H1 (cell line): ENCODE measurements at places on chromosomes 6 and 20. TPM values are rescaled to one million over a fixed set of nuclear protein-coding genes. Genes with fewer than 3 reads are reported as not detected.

GRCh38 chr20:5596401-5597193 lies 153.6 kb upstream of the SHLD1 start:
- H3K36me3 ChIP-seq, result no peaks in the 10 kb centered on the region
- H3K27ac ChIP-seq, result no peak overlapping the region
- peaks cover 4% of the 10 kb centered on the region for H3K4me1 ChIP-seq
- no peak overlapping the region for H3K4me3 ChIP-seq
- no peaks in the 10 kb centered on the region for H3K27me3 ChIP-seq

GRCh38 chr6:127403636-127404035 lies 55.6 kb downstream of the KIAA0408 start:
- H3K36me3 ChIP-seq, result no peaks in the 10 kb centered on the region
- H3K27me3 ChIP-seq, result no peaks in the 10 kb centered on the region

GRCh38 chr6:3538536-3538935 lies 81.7 kb upstream of the SLC22A23 start:
- H3K4me1 ChIP-seq, result no peaks in the 10 kb centered on the region
- H3K36me3 ChIP-seq, result no peaks in the 10 kb centered on the region
- H3K27ac ChIP-seq, result no peak overlapping the region
- no peaks in the 10 kb centered on the region for H3K27me3 ChIP-seq
- no peak overlapping the region for H3K4me3 ChIP-seq
- peak; percentile 26 for DNase-seq

- H3K4me3 ChIP-seq, result no peak overlapping the region
- H3K27ac ChIP-seq, result no peak overlapping the region
- no peaks in the 10 kb centered on the region for H3K4me1 ChIP-seq
- no peaks in the 10 kb centered on the region for H3K27me3 ChIP-seq
Measured at GRCh38 chr20:40711079-40711478, 22.0 kb upstream of the MAFB start.

- no peaks in the 10 kb centered on the region for H3K27me3 ChIP-seq
- no peak for DNase-seq
- no peak overlapping the region for H3K4me3 ChIP-seq
- H3K36me3 ChIP-seq, result no peaks in the 10 kb centered on the region
- no peak overlapping the region for H3K27ac ChIP-seq
Measured at GRCh38 chr20:16209951-16210361, 363.3 kb downstream of the KIF16B start.

GRCh38 chr6:3427687-3428085 lies 29.2 kb downstream of the SLC22A23 start:
- no peaks in the 10 kb centered on the region for H3K36me3 ChIP-seq
- no peak overlapping the region for H3K27ac ChIP-seq
- no peaks in the 10 kb centered on the region for H3K27me3 ChIP-seq
- no peak for DNase-seq
- H3K4me3 ChIP-seq, result no peak overlapping the region

DNA sequence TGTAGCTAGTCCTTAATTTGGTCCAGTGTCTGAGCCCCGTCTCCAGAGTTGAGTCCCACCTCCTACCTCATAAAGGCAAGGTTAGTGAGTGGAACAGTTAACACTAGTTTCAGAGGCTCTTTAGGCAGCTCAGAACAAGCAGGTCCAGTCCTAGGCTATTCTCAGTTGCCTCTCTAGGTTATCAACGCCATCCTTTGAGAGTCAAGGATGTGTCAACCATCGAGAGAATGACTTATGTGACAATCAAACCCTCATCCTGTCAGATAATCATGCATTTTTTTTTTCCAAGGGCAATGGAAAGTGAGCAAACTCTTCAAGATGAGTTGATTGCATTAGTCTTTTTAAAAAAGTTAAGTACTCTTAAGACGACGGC lies 64.0 kb upstream of the TXNDC5 start:
- no peaks in the 10 kb centered on the region for H3K4me1 ChIP-seq
- no peak overlapping the region for H3K4me3 ChIP-seq
- H3K36me3 ChIP-seq, result no peaks in the 10 kb centered on the region
- H3K27ac ChIP-seq, result no peak overlapping the region
- H3K27me3 ChIP-seq, result no peaks in the 10 kb centered on the region

GRCh38 chr20:17875106-17875980 lies 93.3 kb downstream of the SNX5 start:
- no peak overlapping the region for H3K4me3 ChIP-seq
- DNase-seq, result no peak
- peaks cover 8% of the 10 kb centered on the region for H3K4me1 ChIP-seq
- no peak overlapping the region for H3K27ac ChIP-seq
- no peaks in the 10 kb centered on the region for H3K36me3 ChIP-seq

- H3K4me1 ChIP-seq, result no peaks in the 10 kb centered on the region
- no peaks in the 10 kb centered on the region for H3K36me3 ChIP-seq
- no peak overlapping the region for H3K27ac ChIP-seq
- DNase-seq, result no peak
- no peaks in the 10 kb centered on the region for H3K27me3 ChIP-seq
Measured at GRCh38 chr6:128204616-128205015, 303.8 kb upstream of the THEMIS start.

GRCh38 chr20:47696856-47697255 lies 88.4 kb downstream of the SULF2 start:
- H3K36me3 ChIP-seq, result no peaks in the 10 kb centered on the region
- H3K4me1 ChIP-seq, result no peaks in the 10 kb centered on the region
- H3K4me3 ChIP-seq, result no peak overlapping the region
- DNase-seq, result no peak

DNA sequence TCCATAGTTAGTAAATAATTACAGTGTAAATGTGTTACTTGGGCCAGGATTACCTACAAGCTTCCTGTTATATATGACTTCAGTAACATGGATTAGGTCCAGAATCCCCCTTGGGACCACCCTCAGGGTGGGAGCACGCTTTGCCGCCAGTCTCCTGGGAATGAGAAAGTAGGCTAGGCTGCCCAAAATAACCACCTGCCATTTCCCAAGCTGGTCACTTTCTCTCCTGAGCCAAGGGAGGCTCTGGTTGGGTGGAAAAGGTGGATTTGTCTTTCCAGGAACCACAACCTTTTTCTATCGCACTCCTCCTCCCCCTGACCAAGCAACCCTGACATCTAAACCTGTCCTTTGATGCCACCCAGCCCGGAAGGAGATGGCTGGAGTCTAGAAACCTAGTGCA lies 9.6 kb upstream of the RIMS4 start:
- H3K27ac ChIP-seq, result no peak overlapping the region
- H3K4me1 ChIP-seq, result 0 out of 2 replicates have a peak, but pooled peaks cover 2% of the 10 kb centered on the region
- H3K27me3 ChIP-seq, result no peaks in the 10 kb centered on the region
- no peak overlapping the region for H3K4me3 ChIP-seq
- H3K36me3 ChIP-seq, result no peaks in the 10 kb centered on the region

DNA sequence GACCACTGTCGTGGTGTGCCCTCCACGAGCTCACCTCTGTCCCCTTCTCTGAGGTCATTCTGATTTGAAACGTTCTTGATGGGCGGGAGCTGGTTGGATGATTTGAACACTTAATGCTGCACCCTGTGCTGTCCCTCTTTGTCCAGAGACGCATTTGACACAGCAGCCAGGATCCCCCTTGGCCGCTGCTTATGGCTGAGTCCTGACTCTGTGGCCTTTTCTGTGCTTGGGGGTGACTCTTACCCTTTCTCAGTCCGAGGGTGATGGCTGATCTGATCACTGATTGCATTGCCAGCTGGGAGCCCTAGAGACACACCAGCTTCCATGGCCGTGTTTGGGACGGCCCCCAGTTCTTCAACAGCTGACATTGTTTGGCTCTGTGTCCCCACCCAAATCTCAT lies 43.5 kb upstream of the FRMD1 start:
- no peaks in the 10 kb centered on the region for H3K36me3 ChIP-seq
- no peak overlapping the region for H3K27ac ChIP-seq
- no peaks in the 10 kb centered on the region for H3K4me1 ChIP-seq
- no peak for DNase-seq
- no peak overlapping the region for H3K4me3 ChIP-seq

- H3K4me3 ChIP-seq, result no peak overlapping the region
- no peak for DNase-seq
- no peak overlapping the region for H3K27ac ChIP-seq
- H3K4me1 ChIP-seq, result peaks cover 6% of the 10 kb centered on the region; the same call in 1 of the 2 replicates
Measured at GRCh38 chr6:106011476-106011875, 74.7 kb upstream of the PRDM1 start.

- H3K4me1 ChIP-seq, result no peaks in the 10 kb centered on the region
- H3K36me3 ChIP-seq, result no peaks in the 10 kb centered on the region
- DNase-seq, result no peak
- H3K4me3 ChIP-seq, result no peak overlapping the region
Measured at GRCh38 chr6:160160450-160160849, 38.8 kb downstream of the SLC22A1 start.

DNA sequence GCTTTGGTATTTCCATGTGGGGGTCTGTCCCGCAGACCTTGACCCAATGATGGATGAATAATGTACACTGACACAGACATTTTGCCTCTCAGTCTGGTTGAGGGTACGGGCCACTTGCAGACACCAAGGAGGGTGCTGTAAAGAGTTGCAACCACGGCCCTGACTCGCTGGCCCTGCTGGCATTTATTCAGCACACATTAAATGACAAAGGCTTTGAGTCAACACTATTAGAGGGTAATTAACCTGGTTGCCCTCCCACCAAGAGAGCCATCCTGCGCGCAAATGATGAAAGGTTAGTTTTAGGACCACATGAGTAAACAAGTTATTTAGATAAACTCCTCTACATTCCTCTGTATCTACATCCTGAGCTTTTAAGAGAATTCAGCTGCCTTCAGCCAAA lies 308.9 kb upstream of the MMS22L start:
- no peak overlapping the region for H3K27ac ChIP-seq
- peak; percentile 59 for DNase-seq
- H3K4me1 ChIP-seq, result 0 out of 2 replicates have a peak, but pooled peaks cover 2% of the 10 kb centered on the region
- no peak overlapping the region for H3K4me3 ChIP-seq

- H3K4me3 ChIP-seq, result peak overlapping the region; percentile 99
- H3K4me1 ChIP-seq, result peaks cover 6% of the 10 kb centered on the region; the same call in 1 of the 2 replicates
- peak; percentile 69 for DNase-seq
- H3K27ac ChIP-seq, result peak overlapping the region; percentile 89; the same call in 1 of the 2 replicates
- H3K27me3 ChIP-seq, result no peaks in the 10 kb centered on the region
Measured at GRCh38 chr6:27176523-27177484, 70.7 kb upstream of the PRSS16 start.

GRCh38 chr6:21173031-21173430 lies 420.5 kb upstream of the SOX4 start:
- no peak for DNase-seq
- H3K27me3 ChIP-seq, result no peaks in the 10 kb centered on the region
- no peak overlapping the region for H3K4me3 ChIP-seq

DNA sequence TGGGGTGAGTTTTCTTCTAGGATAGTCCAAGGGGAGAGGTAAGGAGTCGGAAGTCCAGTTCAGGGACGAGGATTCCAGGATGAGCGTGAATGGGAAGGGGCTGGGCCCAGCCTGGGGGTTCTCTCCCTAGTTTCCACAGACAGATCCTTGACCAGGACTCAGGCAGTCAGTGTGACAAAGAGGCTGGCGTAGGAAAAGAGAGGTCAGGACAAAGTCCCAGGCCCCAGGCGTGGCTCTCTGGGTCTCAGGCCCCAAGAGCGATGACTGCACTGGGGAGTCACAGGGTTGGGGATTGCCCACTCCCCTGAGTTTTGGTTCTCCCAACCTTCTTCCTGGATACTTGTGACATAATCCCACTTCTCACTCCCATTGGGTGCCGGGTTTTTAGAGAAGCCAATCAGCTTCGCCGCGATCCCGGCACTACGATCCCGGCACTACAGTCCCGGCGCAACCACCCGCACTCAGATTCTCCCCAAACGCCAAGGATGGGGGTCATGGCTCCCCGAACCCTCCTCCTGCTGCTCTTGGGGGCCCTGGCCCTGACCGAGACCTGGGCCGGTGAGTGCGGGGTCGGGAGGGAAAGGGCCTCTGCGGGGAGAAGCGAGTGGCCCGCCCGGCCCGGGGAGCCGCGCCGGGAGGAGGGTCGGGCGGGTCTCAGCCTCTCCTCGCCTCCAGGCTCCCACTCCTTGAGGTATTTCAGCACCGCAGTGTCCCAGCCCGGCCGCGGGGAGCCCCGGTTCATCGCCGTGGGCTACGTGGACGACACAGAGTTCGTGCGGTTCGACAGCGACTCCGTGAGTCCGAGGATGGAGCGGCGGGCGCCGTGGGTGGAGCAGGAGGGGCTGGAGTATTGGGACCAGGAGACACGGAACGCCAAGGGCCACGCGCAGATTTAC lies 46.2 kb upstream of the TRIM26 start:
- DNase-seq, result peak; percentile 38
- H3K27me3 ChIP-seq, result peaks cover 9% of the 10 kb centered on the region
- peak overlapping the region; percentile 73 for H3K4me3 ChIP-seq
- H3K27ac ChIP-seq, result no peak overlapping the region

- no peaks in the 10 kb centered on the region for H3K4me1 ChIP-seq
- H3K27me3 ChIP-seq, result no peaks in the 10 kb centered on the region
- no peak overlapping the region for H3K27ac ChIP-seq
- H3K36me3 ChIP-seq, result no peaks in the 10 kb centered on the region
Measured at GRCh38 chr6:81981812-81982211, 229.3 kb upstream of the TENT5A start.

DNA sequence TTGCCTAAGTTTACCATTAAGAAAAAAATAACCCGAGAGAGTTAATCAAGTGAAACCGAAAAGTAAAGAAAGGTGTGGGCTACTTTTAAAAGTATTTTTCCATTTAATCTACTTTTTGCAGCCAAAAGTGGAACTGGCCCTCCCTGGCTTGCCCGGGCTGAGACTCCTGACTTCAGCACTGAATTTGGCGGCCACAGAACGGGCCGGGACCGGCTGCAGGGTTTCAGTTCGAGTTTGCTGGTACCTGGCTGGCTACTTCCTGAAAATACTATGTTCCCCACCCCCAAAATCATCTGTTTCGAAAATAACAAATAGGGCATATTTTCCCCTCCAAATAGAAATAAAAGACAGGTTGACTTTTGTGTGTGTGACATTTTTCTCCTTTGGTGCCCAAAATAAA lies 173.4 kb upstream of the EXOC2 start:
- H3K27ac ChIP-seq, result no peak overlapping the region
- no peaks in the 10 kb centered on the region for H3K27me3 ChIP-seq
- H3K4me1 ChIP-seq, result no peaks in the 10 kb centered on the region
- DNase-seq, result no peak
- H3K4me3 ChIP-seq, result no peak overlapping the region
- no peaks in the 10 kb centered on the region for H3K36me3 ChIP-seq

Gene SLC22A16
- total RNA-seq, result not detected in 2 replicates

Gene XKR7
- total RNA-seq, result 1.8 and 2.4 TPM in 2 replicates

Gene BPIFB2
- not detected in 2 replicates for total RNA-seq

Gene ALDH8A1
- total RNA-seq, result 0.28 TPM in 1 of 2 replicates, not detected in the other

Gene GRM1
- 0.78 and 1.3 TPM in 2 replicates for total RNA-seq

Gene SNRNP48
- total RNA-seq, result 20.5 and 21.0 TPM in 2 replicates
